Mesothelial cell of epicardium (in vitro differentiated cells): ENCODE measurements at places on chromosomes 4 and X. TPM values are rescaled to one million over a fixed set of nuclear protein-coding genes. Genes with fewer than 3 reads are reported as not detected.

DNA sequence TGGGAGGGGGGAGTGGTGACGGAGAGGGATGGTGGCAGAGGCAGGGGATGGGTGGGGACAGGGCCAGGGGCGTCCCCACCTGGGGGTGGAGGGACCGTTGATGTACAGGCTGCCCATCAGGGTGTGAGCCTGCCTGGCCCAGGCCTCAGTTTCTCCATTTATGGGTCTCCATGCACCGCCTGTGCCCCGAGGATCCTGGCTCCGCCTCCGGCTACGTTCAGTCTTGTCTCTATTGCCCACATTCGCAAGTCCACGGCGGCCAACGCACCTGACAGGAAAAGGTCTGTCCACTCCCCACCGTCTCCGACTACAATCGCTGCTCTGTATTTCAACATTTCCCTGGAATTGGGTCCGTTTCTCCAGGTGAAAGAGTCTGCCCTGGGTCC, 96.3 kb upstream of the NKX1-1 start:
- peak; percentile 14 for DNase-seq

- peak; percentile 47 for DNase-seq
These were observed at the start of gene HHIP for GRCh38 chr4:144645631-144646522. Gene HHIP (plus strand): TSS chr4:144646156. CDS start chr4:144646676, 520 bp downstream.

DNA sequence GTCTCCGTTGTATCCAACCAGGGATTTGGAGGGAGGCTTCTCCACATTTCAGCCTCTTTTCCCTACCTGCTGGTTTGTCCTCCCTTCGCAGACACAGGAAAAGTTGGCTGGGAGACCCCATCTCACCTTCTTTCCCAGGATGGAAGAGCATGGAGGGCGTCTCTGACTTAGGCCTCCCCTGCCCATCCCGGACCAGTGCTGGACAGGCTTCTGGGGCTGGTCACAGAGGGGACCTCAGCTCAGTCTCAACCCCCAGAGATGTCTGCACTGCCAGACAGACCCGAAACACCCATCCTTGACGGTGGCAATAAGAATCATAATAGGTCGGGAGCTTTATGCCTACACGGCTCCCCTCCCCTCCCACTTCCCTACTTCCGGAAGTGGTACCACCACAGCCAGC, 1.6 kb downstream of the WFS1 start:
- no peak for DNase-seq

GRCh38 chr4:5755679-5756078, 44.7 kb downstream of the EVC start:
- DNase-seq = no peak

GRCh38 chrX:154607370-154607769, 11.7 kb downstream of the CTAG1B start:
- DNase-seq = no peak

- no peak for DNase-seq
These were observed 314.7 kb downstream of the LDB2 start for GRCh38 chr4:16583764-16584163.

- DNase-seq = no peak
These were observed 85.0 kb downstream of the ADRA2C start for GRCh38 chr4:3851211-3851610.

GRCh38 chr4:128776794-128777216, 32.7 kb upstream of the JADE1 start:
- peak; percentile 42 for DNase-seq

DNA sequence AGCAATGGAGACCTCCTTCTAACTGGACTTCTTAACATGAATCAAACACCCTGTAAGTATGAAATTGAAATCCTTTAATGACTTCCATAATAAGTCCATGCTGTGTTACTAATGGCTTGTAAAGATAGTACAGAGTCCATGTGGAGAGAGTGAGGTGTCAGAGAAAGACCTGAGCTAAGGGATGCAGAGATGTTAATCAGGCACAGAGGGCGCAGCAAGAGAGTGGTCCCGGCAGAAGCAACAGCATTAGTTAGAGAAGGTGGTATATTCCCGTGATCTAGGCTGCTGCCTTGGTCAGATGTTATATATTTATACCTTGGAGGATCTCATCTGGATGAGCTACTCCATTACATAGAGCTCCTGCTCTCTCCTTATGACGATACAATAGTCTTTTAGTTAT, 295.3 kb downstream of the LDB2 start:
- DNase-seq = no peak

GRCh38 chrX:39574178-39574577, 523.6 kb downstream of the BCOR start:
- DNase-seq = no peak

DNA sequence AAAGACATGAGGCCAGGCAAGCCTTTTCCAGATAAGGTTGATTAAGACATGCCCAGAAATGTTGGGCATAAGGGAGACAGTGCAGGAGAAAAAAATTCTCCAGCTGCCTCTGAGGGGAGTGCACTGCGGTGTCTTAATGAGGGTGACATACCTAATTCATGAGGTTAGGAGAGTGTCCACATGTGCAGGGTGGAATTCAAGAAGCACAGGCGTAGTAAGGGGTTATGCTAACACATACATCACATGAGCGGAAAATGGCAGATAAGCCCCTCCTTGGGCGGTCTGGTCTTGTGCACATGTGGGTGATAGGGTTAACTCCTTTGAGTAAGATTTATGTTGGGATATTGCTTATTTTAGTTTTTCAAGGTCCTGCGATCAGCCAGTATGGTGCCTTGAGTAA, 122.4 kb downstream of the PHKA2 start:
- DNase-seq = no peak

DNA sequence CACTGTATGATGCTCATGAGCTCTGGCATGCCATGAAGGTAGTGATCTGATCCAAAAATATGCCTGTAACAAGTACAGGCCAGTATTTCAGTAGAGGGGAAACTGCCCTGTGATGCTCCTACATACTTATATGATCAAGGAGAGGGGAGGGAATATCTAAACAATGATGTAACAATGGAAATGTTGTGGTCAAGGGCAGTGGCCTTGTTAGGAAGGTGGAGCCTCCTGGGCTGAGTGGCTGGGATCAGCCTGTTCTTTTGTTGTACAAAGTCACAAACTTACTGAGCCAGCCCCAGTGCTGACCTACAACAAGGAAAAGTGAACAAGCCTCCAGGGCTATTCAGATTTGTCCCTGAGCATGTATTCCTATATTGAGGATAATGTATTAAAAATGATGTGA, 70.3 kb downstream of the ANXA10 start:
- DNase-seq = no peak

Gene STOX2
- 95.6 to 104 TPM (median 103 TPM) in 3 replicates for total RNA-seq

Gene ZNF81
- total RNA-seq = 10.7 to 13.5 TPM (median 12.5 TPM) in 3 replicates

Gene MAGEE1
- total RNA-seq = 7.0 to 7.9 TPM (median 7.8 TPM) in 3 replicates

Gene FRAS1
- total RNA-seq = 45.3 to 52.8 TPM (median 51.9 TPM) in 3 replicates
